Activated CD4-positive, alpha-beta memory T cell treated with anti-CD3 and anti-CD28 coated beads for 36 hours (primary cell): ENCODE measurements at places on chromosomes 3 and 15. TPM values are rescaled to one million over a fixed set of nuclear protein-coding genes. Genes with fewer than 3 reads are reported as not detected.

Gene SLC28A2
- total RNA-seq: not detected

GRCh38 chr15:50055332-50055731 is 63.7 kb downstream of the ATP8B4 start:
- no peak overlapping the region for H3K27ac ChIP-seq
- no peaks in the 10 kb centered on the region for H3K4me1 ChIP-seq
- H3K36me3 ChIP-seq: no peaks in the 10 kb centered on the region
- no peak for DNase-seq

Gene PRC1
- 158 TPM for total RNA-seq

Gene DCLK3
- total RNA-seq: not detected

DNA sequence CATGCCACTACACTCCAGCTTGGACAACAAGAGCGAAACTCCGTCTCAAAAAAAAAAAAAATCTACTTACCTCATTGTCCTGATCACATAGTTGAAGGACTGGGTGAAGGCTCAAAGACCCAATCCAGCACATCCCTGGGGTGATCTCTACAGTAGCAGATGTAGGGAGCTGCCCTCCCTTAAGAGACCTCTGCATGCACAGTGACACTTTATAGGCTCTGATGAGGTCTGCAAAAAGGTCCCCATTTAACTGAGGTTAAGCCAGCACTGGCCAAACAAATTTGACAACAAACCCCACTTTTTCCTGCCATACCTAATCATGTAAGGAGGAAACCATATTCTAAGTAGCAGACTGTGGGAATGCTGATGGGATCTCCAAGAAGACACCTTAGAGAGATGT is 31.1 kb upstream of the SPATA12 start:
- H3K36me3 ChIP-seq: no peaks in the 10 kb centered on the region
- no peak for DNase-seq
- no peak overlapping the region for H3K27ac ChIP-seq

DNA sequence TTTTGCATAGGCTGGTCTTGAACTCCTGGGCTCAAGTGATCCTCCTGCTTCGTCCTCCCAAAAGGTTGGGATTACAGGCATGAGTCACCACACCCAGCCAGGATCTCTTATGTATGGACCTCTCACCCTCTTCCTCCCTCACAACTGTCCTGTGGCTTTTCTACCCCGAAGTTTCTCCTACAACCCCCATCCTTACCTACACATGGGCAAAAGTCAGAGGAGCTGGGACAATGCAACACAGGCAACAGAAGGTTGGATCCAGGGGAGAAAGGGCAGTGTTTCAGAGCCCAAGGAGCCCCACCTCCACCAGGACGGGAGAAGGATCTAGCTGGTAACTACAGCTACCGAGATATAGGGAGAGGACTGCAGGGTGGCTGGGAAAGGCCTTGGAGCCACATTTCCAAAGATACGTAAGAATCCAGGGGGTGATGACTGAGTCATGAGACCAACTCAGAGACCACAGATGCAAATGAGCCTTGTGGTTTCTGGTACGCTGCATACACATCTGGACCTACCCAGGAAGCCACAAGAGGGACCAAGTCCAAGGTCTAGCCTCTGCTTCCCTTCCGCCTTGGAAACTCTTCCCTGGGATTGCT is 13.6 kb downstream of the IGDCC4 start:
- H3K27me3 ChIP-seq: peaks cover 16% of the 10 kb centered on the region
- DNase-seq: no peak
- H3K4me3 ChIP-seq: no peak overlapping the region
- no peaks in the 10 kb centered on the region for H3K36me3 ChIP-seq
- no peaks in the 10 kb centered on the region for H3K4me1 ChIP-seq
- H3K27ac ChIP-seq: no peak overlapping the region

DNA sequence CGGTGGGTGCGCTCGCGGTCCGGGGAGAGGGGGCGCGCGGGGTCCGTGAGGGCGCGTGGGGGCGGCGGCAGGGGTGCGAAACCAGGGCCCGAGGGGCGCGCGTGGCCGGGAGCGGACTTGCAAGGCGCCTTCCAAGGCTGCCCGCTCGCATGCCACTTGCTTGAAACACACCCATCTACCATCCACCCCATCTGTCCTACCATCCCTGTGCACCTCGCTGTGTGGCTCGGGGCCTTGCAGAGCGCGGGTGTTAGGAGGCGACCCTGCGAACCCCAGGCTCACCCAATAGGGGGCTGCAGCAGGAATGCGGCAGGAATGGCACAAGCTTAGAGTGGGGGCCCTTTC is 240 bp downstream of the CFAP100 start:
- H3K27ac ChIP-seq: no peak overlapping the region
- H3K4me3 ChIP-seq: no peak overlapping the region
- no peaks in the 10 kb centered on the region for H3K36me3 ChIP-seq
- no peaks in the 10 kb centered on the region for H3K4me1 ChIP-seq

Gene BOC
- not detected for total RNA-seq

DNA sequence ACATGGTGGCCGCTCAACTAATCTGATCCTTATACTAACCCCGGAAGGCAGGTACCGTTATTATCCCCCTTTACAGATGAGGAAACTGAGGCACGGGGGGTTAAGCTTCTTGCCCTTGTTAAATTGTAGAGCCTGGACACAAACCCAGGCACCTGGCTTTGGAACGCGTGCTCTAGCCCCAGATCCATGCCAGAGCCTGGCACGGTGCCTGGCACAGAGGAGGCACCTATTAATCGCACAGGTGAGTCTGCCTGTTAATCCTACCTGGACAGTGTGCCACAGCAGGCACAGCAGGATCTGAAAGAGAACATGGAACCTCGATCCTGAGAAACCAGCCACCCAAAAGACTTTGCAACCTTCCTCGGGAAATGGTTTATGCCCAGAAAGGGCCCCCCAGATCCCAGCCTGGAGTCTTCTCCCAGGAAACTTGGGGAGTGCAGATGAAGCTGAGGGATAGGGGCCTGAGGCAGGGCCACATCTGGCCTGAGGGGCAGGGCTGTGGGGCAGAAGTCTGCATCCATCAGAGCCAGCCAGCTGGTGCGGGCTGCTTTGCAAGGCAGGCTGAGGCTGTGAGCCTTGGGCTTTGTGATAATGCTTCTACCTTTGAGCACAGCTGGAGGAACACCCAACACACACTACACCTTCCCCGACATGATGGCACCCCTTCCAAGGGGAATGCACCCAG is 55.3 kb upstream of the SLC6A1 start:
- H3K27ac ChIP-seq: no peak overlapping the region
- no peaks in the 10 kb centered on the region for H3K36me3 ChIP-seq
- no peaks in the 10 kb centered on the region for H3K4me1 ChIP-seq
- H3K4me3 ChIP-seq: no peak overlapping the region
- DNase-seq: no peak

DNA sequence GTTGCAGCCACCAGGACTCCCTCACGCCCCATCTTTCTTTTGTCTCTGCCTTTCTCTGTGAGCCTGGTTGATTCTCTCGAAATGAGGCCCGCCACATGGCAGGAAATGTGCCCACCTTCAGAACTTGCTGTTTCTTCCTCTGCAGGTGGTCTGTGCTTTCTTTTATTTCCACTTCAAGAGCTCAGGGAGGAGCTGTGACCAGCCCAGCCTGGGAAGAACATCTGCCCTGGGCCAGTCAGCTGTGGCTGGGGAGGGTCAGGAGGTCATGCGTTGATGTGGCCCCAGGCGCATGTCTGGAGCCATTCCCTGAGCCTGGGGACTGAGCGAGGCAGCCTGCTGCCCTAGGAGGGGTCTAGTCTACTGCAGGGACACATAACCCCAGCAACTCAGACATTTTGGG is 8.0 kb downstream of the FBLN2 start:
- H3K36me3 ChIP-seq: no peaks in the 10 kb centered on the region
- no peak overlapping the region for H3K27ac ChIP-seq
- peaks cover 24% of the 10 kb centered on the region for H3K27me3 ChIP-seq
- H3K4me3 ChIP-seq: no peak overlapping the region

GRCh38 chr3:108221911-108222852 is at the start of gene IFT57:
TSS of gene IFT57 (minus strand) at chr3:108222424. CDS start at chr3:108222322, 102 bp downstream.
- peak within 1 kb of the TSS; percentile 96 for H3K27ac ChIP-seq
- H3K36me3 ChIP-seq: no peaks in the 10 kb centered on the region
- peak; percentile 96 for DNase-seq
- H3K27me3 ChIP-seq: no peaks in the 10 kb centered on the region
- H3K4me1 ChIP-seq: peaks cover 47% of the 10 kb centered on the region

GRCh38 chr3:46478341-46478740 is 13.6 kb upstream of the LTF start:
- no peaks in the 10 kb centered on the region for H3K4me1 ChIP-seq
- no peak for DNase-seq
- peaks cover 4% of the 10 kb centered on the region for H3K36me3 ChIP-seq

- H3K36me3 ChIP-seq: peaks cover 9% of the 10 kb centered on the region
- H3K27me3 ChIP-seq: peaks cover 89% of the 10 kb centered on the region
- DNase-seq: no peak
These were observed 14.4 kb downstream of the NR2F2 start for GRCh38 chr15:96344706-96345559.
